Muscle of leg (tissue), 16 donors: ENCODE measurements at places on chromosomes 3 and 15. TPM values are rescaled to one million over a fixed set of nuclear protein-coding genes. Genes with fewer than 3 reads are reported as not detected.

GRCh38 chr15:38028869-38029268 is 94.4 kb downstream of the TMCO5A start:
- no peaks in the 10 kb centered on the region for H3K36me3 ChIP-seq
- no peak overlapping the region for H3K4me3 ChIP-seq
- H3K27me3 ChIP-seq: no peaks in the 10 kb centered on the region
- peak; percentile 56 for DNase-seq
- H3K4me1 ChIP-seq: no peaks in the 10 kb centered on the region

ACAN gene
- total RNA-seq: 27.8 TPM

DNA sequence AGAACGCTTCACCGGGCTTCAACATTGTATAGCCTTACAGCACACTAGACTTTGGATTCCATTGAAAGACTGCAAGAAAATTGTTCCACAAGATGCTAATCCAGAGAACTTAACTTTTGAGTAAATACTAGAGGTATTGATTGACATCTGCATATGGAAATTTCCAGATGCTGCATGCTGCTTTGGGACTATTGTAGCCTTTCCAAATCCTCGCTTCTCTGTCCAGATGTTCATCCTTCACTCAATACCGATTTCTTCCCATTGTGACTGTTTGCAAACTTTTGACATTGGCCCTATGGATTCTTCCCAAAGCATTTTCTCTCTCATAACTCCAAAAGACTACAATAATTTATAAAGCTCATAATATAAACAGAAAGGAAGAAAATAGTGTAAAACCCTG is 41.4 kb downstream of the COL6A6 start:
- H3K27me3 ChIP-seq: no peaks in the 10 kb centered on the region
- no peaks in the 10 kb centered on the region for H3K36me3 ChIP-seq
- H3K4me3 ChIP-seq: no peak overlapping the region
- peak; percentile 93 for DNase-seq

DNA sequence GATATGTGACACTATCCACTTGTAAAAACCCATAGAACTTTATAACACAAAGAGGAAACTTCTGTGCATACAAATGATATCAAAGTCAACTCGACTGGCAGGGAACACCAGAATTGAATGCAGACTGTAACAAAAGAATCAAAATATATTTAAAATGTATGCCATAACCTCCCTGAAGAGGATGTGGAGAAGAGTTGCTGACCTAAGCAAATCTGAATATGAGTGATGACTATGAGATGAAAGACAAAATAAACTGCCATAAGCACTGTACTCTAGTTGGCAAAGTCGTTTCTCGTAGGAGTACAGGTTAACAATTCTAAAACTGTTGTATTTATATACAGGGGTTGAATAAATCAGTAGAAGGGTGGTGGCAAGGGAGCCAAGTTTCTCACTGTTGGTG is 482.1 kb downstream of the OCA2 start:
- no peak for DNase-seq
- H3K36me3 ChIP-seq: no peaks in the 10 kb centered on the region
- no peak overlapping the region for H3K27ac ChIP-seq
- no peaks in the 10 kb centered on the region for H3K4me1 ChIP-seq

DNA sequence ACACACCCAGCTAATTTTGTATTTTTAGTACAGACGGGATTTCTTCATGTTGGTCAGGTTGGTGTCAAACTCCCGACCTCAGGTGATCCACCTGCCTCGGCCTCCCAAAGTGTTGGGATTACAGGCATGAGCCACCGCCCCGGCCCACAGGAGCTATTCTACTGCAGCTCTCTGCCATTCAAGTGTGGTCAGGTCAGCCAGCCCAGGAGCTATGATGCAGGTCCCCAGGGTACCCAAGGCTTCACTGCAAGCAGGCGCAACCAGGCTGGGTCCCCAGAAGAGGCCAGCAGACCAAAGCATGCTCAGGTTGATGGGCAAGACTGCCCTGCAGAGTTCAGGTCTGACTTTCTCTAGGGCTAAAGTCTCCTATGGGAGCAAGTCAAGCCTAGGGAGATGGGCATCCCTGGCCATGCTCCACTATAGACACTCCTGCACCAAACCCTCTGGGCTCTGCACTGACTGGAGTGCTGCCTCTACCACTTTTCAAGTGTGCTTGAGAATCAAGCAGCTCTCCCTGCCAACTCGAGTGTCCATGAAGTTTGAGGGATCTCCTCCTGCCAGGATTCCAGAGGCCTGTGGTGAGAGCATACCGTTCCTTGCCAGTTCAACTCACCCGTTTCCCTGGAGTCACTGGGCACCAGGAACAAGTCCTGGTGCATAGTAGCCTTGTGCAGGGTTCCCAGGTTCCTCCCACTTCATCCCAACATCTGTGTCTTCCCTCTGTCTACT is 30.9 kb downstream of the MYO9A start:
- no peak overlapping the region for H3K4me3 ChIP-seq
- no peaks in the 10 kb centered on the region for H3K27me3 ChIP-seq
- no peak overlapping the region for H3K27ac ChIP-seq
- no peak for DNase-seq
- peaks cover 3% of the 10 kb centered on the region for H3K36me3 ChIP-seq

- no peak overlapping the region for H3K4me3 ChIP-seq
- no peaks in the 10 kb centered on the region for H3K36me3 ChIP-seq
- no peak overlapping the region for H3K27ac ChIP-seq
Observed at GRCh38 chr3:51271172-51271571, 113.9 kb upstream of the MANF start.

CLDN18 gene
- total RNA-seq: not detected

DNA sequence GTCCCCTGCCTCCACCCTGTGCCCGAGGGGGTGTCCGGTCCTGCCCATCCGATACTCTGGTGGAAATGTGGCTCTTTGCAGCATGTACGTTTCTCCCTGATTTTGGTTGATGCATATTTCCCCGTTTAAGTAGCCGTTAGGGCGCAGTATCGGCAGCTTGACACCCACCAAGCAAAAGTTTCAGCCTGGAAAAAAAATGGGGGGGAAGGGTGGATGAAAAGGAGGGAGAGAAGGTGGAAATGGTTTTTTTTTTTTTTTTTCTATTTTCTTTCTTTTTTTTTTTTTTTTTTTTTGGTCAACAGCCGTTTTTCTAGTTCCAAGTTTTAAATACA is 1.3 kb downstream of the RAP2B start:
- peak overlapping the region; percentile 87 for H3K27ac ChIP-seq
- peak; percentile 79 for DNase-seq

DNA sequence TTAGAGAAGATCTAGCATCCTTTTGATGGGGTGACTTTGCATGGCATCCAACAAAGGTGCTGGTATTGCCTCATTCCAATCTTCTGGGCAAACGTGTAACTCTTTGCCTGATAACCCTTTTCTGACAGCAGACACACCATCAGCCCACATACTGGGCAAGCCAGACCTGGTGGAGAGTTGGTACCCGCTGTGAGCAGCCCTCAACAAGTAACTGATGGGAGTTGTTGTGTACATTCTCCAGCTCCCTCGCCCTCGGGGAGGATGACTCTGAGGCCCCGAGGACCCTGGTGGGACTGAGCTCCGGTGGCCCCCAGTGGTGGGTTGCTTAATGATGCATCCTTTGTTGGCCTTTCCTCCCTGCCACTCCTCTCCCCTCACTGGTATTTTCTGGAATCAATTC is 102.4 kb upstream of the SLC6A11 start:
- no peaks in the 10 kb centered on the region for H3K4me1 ChIP-seq
- H3K4me3 ChIP-seq: no peak overlapping the region
- no peak overlapping the region for H3K27ac ChIP-seq
- H3K27me3 ChIP-seq: peaks cover 26% of the 10 kb centered on the region
- H3K36me3 ChIP-seq: no peaks in the 10 kb centered on the region

DNA sequence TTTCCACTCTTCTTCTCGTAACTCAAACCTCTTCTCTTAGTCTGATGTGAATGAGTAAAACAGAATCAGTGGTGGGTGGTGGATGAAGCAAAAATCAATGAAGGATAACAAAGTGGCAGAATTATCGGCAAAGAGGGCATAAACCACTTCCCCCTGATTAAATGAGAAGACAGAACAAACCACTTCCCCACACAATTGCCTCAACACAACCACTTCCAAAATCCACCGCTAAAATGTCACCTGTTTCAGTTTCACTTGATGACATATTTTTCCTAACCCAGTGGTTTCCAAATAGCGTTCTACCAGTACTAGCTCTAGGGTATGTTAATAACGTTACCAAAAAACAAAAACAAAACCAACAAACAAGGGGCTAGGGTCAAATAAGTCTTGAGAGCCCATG is 478.7 kb upstream of the WNT5A start:
- no peaks in the 10 kb centered on the region for H3K27me3 ChIP-seq
- H3K36me3 ChIP-seq: no peaks in the 10 kb centered on the region

GRCh38 chr3:37770336-37770735 is 91.3 kb upstream of the CTDSPL start:
- H3K4me1 ChIP-seq: peaks cover 37% of the 10 kb centered on the region
- no peak overlapping the region for H3K4me3 ChIP-seq

- peaks cover 21% of the 10 kb centered on the region for H3K4me1 ChIP-seq
- DNase-seq: no peak
- no peaks in the 10 kb centered on the region for H3K36me3 ChIP-seq
- no peak overlapping the region for H3K4me3 ChIP-seq
Observed at GRCh38 chr15:88707771-88708654, 69.2 kb downstream of the ISG20 start.

DNAH12 gene
- total RNA-seq: 0.58 TPM

CSPG5 gene
- 1.4 TPM for total RNA-seq

THBS1 gene
- 101 TPM for total RNA-seq

SAMD7 gene
- total RNA-seq: not detected

PSTPIP1 gene
- total RNA-seq: 2.3 TPM
